Fibroblast of the conjunctiva (primary cell): ENCODE measurements at places on chromosomes 2 and 18.

DNA sequence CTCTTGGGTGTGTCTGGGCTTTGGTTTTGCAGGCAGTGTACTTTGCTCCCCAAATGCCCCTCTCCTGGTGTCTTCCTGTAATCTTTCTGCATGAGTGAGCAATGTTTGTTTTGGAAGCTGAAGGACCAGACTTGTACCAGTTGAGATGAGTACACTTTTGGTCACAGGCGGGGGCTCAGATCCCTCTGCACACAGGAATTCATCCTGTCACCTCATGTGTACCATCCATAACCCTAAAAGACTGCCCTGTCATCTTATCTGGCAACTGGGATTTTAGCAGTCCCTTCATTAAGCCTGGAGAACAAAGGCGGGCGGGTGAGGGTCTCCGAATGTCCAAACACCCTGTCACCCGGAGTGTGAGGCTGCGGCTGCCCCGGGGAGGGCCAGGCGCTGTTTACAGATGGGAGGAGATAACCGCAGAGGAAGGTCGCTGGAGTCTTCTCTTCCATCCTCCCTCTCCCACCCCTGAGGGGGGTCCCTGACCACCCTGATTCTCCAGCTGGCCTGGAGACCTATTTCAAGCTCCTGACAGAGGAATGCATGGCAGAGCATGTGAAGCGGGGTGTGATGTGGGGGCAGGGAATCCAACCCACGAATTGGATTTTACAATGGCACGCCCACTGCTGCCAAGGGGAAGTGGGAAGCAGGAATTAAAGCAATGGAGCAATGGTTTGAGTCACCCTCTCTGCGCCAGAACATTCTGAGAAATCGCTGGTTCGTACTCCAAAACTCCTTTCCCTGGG is 158.2 kb upstream of the MYCN start:
- no peak for DNase-seq

GRCh38 chr18:79548621-79548985 is 131.0 kb upstream of the CTDP1 start:
- DNase-seq = no peak

DNA sequence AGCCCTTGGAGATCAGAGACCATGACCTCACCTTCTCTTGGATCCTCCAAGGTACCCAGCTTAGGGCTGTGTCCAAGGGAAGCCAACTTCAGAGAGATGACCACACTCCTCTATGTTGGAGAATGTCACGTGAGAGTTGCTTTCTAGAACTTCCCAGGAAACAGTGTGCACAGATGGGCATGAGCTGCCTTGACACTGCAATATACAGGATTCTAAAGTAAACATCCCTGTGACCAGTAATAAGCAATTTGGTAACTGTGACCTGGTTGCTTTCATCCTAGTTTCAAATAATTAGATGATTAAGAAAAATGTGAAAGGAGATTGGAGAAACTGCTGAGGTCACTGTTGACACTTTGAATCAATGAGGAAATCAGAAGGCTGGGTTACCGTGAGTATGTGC is 181.1 kb upstream of the EPAS1 start:
- DNase-seq = no peak

GRCh38 chr2:238694136-238694755 is 153.6 kb upstream of the TWIST2 start:
- DNase-seq = no peak

DNA sequence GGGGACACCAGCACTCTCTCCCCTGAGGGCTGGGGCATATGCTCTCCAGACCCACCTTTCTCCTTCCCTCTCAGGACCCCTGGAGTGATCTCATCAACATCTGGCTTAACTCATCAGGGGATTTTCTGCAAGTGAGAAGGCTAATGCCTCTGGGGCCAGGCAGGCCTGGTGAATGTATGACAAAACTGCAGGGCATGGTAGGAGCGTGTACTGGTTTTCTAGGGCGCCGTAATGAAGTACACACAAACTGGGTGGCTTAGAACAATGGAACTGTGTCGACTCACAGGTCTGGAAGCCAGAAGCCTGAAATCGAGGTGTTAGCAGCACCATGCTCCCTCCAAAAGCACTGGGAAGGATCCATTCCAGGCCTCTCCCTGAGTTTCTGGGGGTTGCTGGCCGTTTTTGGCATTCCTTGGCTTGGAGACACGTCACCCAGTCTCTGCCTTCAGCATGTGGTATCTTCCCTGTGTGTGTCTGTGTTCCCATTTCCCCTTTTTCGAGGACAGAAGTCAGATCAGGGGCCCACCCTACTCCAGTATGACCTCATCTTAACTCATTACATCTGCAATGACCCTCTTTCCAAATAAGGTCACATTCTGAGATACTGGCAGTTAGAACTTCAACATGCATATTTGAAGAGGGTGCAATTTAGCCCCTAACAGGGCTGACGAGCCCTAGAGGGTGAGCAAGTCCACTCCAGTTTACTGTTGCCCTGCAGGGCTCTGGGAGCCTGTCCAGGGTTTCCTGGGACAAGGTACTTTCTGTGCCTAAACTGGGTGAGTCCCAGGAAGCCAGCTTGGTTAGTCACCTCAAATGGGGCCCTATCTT is 45.5 kb upstream of the CAB39 start:
- peak; percentile 26 for DNase-seq

DNA sequence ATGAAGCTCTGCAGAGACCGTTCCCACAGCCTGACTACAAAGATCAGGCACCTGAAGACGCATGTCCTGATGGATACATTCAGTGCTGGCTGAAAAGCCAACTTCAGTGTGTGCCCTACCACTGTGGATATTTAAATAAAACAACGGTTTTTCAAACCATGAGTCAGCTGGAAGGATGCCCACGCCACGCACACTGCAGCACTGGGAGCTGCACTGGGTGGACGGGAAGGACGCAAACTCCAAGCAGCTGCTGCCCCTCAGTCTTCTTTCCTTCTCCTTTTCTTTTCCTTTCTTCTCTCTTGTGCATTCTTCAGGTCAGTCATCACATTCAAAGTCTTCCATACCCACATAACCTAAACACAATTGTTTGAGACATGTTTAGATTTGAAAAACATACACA is 7.9 kb downstream of the TMEM18 start:
- no peak for DNase-seq

DNA sequence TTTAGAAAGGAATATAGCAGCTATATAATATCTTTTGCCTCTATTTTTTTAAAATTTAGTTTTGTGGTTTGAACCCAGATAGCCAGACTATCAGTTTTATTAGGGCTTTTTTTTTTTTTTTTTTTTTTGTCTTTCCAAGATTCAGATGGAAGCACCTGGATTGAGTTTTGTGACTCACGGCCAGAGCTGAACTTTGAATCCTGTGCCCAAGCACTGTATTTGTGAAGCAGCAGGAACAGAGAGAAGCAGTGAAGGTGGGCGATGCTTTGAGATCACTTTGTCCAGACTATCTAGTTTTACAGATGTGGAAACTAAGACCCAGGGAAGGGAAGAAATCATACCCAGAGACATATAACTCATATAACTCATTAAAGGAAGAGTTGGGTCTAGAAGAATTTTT is 33.9 kb downstream of the RPL37A start:
- DNase-seq = no peak

- DNase-seq = no peak
Measured at GRCh38 chr2:237459741-237460174, 27.3 kb upstream of the MLPH start.

- DNase-seq = peak; percentile 52
Measured at GRCh38 chr18:36757081-36757480, 71.7 kb downstream of the TPGS2 start.

- DNase-seq = no peak
Measured at GRCh38 chr2:39123436-39123999, 2.7 kb upstream of the SOS1 start.

- DNase-seq = no peak
Measured at GRCh38 chr2:29014811-29015421, 33.8 kb downstream of the TOGARAM2 start.

DNA sequence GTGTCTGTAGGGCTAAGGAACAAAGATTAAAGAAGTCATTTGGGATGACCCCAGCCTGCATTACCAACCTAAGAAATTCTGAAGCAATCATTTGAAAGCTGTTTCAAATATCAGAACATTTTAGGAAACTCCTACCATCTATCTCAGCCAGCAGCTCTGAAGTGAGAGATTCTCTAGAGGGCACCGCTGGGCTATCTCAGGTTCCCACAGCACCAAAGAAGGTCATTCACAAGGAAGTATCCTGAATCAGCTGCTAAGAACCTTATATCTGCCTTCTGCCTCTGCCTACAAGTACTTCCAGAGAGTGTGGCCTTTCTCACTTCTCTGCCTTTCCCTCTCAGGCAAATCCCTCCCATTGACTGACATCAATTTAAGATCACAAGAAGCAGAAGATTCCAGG is 13.4 kb upstream of the EVA1A start:
- no peak for DNase-seq

- no peak for DNase-seq
Measured at GRCh38 chr2:54872780-54873179, 149.3 kb downstream of the EML6 start.

- DNase-seq = no peak
Measured at GRCh38 chr2:124180635-124181034, 155.5 kb downstream of the CNTNAP5 start.

DNA sequence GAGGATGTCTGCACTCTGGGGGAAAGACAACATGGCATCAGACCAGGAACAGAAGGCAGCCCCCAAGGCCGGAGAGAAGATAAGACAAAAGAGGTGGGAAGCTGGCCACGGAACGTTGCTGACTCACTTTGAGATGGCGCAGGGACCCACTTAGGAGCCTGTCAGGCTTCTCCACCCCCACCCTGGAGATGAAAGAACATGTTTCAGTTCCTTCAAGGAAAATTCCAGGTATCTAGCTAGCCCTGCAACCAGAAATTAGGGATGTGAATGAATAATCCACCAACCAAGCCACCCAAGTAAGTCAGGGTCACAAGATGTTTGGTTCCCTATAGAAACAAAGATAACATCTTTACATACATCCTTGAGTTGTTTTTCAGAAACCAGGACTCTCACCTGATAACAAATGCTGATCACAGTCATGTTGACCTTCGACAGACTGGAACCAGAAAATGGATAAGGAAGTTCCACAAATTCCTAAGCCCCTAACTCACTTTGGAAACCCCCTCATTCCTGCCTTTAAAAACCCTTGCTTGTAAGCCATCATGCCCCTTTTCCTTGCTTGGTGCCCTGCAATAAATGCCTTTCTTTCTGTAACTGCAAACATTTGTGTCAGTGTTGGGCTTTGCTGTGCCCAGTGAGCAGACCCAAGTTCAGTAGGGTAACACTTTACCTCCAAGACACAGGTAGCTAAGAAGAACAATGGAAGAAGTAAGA is 31.9 kb downstream of the PSTPIP2 start:
- no peak for DNase-seq

GRCh38 chr2:240965296-240965904 is 33.0 kb upstream of the SNED1 start:
- DNase-seq = no peak

DNA sequence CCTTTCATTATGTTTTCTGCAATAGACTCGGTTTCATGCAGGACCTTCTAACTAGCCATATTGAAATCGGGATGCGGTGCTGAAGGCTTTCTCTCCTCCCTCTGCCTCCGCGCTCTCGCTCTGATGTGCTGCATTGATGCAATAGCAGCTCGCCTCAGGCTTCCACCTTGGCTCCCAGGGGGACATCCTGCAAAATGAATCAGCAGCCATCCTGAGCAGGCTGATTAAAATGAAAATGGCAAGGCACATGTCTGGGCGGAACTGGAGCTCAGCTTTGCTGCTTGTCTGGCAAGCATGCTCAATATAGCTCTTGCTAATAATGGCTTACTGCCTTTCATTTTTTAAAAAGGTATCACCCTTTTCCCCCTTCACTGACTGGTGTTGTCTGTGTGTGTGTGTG is 806 bp upstream of the MYT1L start:
- DNase-seq = no peak

DNA sequence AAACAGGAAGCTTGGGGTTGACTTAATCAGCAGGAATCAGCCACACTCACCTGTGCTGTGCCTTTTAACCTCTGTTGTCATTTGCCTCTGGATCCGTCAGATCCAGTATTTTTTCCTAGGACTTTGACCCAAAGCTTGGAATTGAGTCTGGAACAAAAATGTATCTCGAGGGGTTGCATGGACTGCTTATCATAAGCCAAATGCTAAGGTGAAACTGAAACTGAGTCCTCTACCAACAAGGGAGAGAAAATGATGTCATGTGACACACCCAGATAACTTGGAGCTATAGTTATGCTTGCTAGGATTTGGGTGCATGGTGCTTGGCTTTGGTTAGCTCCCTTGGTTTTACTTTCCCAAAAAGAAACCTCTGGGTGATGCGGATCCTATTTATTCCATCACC is 2158.6 kb upstream of the PIK3C3 start:
- DNase-seq = no peak

GRCh38 chr2:24204505-24204904 is 29.7 kb downstream of the FAM228A start:
- DNase-seq = no peak

GRCh38 chr2:53455094-53455493 is 312.5 kb upstream of the CHAC2 start:
- no peak for DNase-seq

GRCh38 chr18:13302457-13303225 is 84.1 kb downstream of the LDLRAD4 start:
- no peak for DNase-seq

- DNase-seq = no peak
Measured at GRCh38 chr2:24434541-24434940, 56.5 kb upstream of the NCOA1 start.

- no peak for DNase-seq
Measured at GRCh38 chr2:37920570-37920969, 4.5 kb upstream of the RMDN2 start.

- no peak for DNase-seq
Measured at GRCh38 chr2:27779417-27780055, 8.0 kb downstream of the MRPL33 start.

- DNase-seq = peak; percentile 89
Measured at GRCh38 chr18:8750954-8751415, 45.6 kb downstream of the MTCL1 start.

- no peak for DNase-seq
Measured at GRCh38 chr2:191018643-191019119, 4.7 kb upstream of the STAT1 start.

DNA sequence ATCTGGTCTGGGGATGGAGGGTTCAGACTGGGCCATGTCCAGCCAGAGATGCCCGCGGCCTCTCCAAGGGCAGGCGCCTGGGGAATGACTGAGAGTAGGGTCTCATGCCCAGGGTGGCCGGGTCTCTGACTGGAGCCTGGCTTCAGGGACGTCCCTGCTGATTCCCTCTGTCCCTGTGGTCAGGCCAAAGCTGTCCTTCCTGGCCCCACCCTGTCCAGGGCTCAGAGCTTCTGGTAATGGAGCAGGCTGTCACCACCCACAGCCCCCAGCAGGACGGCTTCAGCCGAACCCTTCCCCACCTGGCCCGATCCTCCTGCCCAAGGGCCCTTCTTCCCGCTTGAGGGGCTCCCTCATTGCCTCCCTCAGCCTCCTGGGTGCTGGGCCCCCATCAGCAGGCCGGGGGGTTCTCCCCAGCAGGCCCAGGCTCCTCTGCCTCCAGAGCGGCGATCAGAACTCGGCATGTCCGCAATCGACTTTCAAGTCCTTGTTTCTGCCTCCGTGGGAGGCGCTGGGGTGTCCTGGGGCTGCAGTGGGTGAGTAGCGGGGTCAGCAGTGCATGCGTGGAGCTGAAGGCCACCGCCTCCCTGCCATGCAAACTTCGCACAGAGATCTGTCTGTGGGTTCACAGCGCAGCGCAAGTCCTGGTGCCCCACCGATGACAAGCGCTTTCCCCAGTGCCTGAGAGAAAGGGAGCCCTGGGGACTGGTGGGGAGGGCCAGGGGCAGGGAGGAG is 18.3 kb downstream of the RAMP1 start:
- no peak for DNase-seq

GRCh38 chr2:144708626-144709025 is 188.7 kb upstream of the ZEB2 start:
- DNase-seq = no peak

GRCh38 chr18:70421471-70422390 is 132.9 kb downstream of the SOCS6 start:
- DNase-seq = peak; percentile 92
